Stimulated activated CD4-positive, alpha-beta T cell treated with anti-CD3 and anti-CD28 coated beads, Interleukin-4, amount 100 ng/mL, for 1 hour (primary cell): ENCODE measurements at places on chromosomes 7 and 10.

GRCh38 chr7:142063551-142064442 lies 47.7 kb upstream of the MGAM2 start:
- DNase-seq = no peak

- no peak for DNase-seq
These were observed 68.1 kb upstream of the NPTX2 start for GRCh38 chr7:98548971-98549370.

DNA sequence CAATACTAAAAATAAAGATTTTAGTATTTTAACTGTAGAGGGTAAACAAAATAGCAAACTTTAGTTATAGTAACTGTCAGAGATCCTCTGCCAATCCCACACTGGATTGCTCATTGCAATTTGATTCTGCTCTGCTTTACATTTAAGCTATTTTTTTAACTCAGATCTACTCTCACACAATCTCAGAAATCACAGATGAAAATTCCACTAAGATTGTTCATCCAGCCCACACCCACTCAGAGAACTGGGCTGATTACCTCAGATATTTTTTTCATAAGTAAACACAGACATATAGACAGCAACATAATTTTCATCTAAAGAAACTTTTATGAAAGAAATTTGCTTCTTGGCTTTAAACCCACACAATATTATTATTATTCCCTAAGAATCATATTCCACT lies 7.0 kb downstream of the OSBPL3 start:
- DNase-seq = no peak

GRCh38 chr10:75613685-75614504 lies 182.5 kb downstream of the LRMDA start:
- no peak for DNase-seq

DNA sequence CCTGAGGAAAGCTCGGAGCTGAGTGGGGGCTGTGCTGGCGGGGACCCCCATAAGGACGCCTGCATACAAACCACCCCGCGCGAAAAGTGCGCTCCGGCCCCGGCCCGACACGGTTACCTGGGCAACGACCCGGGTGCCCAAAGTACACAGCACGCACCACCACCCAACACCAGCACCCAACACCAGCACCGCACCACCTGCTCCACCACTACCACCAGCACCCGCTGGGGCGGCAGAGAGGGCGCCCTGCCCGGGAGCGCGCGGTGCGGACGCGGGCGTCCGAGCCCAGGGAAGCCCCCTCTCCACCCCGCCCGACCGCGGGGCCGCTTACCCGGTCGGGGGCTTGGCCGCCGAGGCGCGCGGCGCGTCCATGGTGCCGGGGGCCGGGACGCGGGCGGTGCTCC lies 345 bp downstream of the COBL start:
- no peak for DNase-seq

DNA sequence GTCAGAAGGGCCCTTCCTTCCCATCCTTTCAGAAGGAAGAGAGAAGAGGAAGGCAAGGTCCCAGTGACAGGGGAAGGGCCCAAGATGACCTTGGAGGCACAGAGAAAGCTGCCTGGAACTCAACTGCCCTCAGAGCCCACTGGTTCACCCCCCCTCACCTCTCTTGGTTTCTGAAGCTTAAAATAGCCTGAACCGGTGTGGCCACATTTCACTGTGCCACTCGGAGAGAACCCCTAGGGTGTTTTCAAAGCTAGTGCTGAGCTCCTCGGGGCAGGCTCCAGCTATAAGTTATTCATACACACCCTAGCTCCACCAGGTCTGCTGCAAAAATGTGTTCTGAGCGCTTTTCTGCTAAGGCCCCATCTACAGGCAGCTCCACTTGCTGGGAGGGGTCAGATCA lies 60.9 kb upstream of the ADRB1 start:
- no peak for DNase-seq

GRCh38 chr10:4354382-4354812 lies 471.6 kb upstream of the AKR1E2 start:
- no peak for DNase-seq

DNA sequence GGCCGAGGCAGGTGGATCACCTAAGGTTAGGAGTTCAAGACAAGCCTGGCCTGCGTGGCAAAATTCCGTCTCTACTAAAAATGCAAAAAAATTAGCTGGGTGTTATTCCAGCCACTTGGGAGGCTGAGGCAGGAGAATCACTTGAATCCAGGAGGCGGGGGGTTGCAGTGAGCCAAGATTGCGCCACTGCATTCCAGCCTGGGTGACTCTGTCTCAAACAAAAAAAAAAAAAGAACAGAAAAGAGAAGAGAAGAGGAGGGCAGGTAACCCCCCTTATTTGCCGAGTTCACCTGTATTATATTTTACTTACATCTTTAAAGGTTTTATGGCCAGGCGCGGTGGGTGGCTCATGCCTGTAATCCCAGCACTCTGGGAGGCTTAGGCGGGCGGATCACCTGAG lies 91.7 kb downstream of the RNF216 start:
- DNase-seq = no peak

GRCh38 chr10:53140506-53140905 lies 367.9 kb upstream of the MBL2 start:
- no peak for DNase-seq

DNA sequence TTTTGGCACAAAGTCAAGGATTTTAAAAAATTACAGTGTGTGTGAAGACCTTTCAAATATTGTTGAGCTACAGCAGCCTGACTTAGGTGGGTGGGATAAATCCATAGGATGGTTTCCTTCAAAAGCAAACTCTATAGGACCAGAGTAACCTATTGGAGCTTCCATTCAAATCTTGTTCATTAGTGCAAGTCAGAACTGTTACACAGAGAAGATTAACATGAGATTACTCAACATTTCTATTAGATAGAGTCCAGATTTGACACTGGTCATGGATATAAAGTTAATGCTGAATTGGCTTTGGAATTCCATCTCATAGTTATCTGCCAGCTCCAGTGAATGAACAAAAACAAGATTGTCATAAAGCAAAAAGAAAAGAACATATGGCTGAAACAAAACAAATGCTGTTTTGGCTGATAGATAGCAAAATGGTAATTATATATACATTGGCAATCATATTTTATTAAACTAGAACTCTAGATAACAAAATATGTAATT lies 129.6 kb upstream of the SEMA3A start:
- DNase-seq = no peak

DNA sequence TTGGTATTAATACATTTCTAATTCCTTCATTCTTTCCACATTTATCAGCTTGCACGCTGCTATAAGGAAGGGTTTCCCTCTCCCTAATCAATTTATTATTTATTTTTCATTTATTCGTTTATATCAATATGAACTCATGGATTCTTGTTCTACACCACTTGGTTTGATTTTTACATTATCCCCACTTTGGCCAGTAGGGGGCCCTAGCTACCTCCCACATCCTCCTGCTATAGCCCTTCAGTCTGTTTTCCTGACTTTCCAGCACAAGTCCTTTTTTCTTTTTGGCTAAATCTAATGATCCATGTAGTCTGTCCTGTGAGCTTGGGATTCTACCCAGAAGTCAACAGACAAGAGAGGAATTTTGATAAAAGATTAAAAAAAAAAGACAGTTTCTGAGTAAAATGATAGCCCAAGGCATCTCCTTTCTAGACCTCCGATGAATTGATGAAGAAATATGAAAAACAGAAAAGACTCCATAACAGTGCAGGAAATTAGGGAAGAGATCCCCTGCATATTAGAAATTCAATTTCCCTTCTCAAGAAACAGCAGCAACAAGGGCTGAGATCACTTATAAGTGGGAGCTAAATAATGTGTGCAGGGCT lies 47.7 kb downstream of the LYZL2 start:
- no peak for DNase-seq

- DNase-seq = no peak
These were observed 39.3 kb downstream of the FAM13C start for GRCh38 chr10:59323036-59323459.

- no peak for DNase-seq
These were observed 140.1 kb downstream of the ITGA8 start for GRCh38 chr10:15579605-15580004.

DNA sequence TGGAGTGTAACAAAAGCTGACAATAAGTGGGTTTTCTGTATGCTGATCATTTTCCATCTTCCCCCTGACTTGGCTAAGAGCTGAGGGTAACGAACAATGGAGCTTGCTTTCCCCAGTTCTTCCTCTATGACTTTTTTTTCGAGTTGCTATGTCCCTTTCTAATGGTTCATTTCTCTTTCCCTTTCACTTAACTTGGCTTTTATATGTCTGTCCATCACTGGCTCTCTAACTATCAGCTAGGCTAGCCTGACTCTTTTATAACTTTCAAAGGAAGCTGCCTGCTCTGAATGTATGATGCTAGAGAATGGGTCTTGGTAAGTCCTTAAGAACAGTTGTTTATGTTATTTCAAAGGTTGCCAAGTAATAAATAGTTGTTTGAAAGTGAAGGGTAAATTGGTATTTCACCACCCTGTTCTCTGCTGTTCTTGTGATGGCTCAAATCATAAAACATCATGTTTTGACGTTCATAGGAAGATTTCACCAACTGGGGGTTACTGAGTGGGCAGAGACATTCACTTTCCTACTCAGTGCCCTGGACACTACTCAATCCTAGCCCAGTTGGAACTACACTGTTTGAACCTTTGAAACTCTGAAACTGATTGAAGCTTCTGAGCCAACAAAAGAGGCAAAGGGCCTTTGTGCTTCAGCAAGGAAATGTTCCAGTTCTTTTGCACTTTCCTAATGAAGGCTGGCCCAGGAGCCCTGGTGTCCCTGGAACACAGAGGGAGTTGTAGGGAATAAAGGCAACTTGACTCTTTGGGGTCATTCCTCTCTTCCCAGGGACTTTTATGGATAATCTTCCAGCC lies 85.4 kb upstream of the PHYHIPL start:
- DNase-seq = no peak

DNA sequence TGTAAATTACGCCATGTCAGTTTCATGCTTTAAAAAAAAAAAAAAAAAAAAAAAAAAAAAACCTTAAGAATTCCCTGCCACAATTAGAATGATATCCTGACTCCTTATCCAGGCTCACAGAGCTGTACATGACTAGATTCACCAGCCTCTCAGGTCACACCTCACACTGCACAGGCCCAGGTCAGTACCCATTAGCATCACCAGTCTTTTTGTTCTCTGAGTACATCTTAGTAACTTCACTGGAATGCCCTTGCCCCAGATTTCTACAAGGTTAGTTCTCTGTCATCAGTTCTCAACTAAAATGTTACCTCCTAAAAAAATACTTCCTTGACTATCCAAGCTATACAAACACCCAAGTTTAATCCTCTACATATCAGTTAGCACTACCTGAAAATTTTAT lies 211.0 kb downstream of the LRRN3 start:
- no peak for DNase-seq

DNA sequence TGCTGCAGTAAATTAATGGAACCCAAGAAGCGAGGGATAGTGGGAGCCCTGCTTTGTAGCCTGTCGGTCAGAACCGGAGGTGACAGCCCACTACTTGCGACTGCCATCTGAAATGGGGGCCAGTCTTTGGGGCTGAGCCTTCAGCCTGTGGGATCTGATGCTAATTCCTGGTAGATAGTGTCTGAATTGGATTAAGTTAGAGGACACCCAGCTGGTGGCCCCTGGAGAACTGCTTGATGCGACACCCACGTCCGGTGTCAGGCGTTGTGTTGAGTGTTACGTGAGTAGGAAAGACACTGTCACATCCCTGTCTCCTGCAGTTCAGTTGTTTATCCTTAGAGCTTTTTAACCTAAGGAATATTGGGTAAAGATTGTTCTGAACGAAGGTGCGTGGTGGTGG lies 5.0 kb downstream of the EIF3B start:
- no peak for DNase-seq

DNA sequence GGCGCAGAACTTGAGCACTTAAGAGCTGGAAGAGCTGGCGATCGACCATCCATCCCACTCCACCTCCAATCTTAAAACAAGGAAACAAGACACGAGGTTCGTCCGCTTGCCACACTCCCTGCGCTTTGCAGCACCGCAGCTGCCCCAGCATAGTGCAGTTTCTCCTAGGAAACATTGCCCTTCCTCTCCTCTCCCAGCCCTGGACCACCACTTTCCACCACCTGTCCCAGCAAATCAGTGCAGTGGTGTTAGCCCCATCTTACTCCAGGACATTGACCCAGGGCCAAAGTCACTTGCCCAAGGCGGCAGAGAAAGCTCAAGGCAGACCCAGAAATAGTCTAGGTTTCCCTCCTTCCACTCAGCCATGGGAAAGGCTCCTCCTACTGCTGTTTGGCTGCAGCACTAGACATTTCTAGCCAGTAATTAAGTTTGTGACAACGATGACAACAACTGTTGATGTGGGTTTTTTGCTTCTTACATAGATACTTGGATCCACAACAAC lies 1.5 kb upstream of the PARD3 start:
- DNase-seq = no peak

DNA sequence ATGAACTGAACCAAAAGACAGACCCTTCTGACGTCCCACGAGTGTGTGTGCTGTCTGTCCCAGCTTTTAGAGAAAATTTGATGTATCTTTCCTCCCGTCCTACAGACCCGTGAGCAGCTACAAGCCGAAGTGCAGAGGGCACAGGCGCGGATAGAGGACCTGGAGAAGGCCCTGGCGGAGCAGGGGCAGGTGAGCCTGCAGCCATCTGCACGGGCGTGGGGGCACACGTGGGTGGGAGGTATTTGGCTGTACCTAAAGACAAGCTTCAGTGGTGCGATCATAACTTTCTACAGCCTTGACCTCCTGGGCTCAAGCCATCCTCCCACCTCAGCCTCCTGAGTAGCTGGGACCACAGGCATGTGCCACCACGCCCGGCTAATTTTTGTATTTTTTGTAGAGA lies 41.7 kb upstream of the DPYSL4 start:
- DNase-seq = no peak

DNA sequence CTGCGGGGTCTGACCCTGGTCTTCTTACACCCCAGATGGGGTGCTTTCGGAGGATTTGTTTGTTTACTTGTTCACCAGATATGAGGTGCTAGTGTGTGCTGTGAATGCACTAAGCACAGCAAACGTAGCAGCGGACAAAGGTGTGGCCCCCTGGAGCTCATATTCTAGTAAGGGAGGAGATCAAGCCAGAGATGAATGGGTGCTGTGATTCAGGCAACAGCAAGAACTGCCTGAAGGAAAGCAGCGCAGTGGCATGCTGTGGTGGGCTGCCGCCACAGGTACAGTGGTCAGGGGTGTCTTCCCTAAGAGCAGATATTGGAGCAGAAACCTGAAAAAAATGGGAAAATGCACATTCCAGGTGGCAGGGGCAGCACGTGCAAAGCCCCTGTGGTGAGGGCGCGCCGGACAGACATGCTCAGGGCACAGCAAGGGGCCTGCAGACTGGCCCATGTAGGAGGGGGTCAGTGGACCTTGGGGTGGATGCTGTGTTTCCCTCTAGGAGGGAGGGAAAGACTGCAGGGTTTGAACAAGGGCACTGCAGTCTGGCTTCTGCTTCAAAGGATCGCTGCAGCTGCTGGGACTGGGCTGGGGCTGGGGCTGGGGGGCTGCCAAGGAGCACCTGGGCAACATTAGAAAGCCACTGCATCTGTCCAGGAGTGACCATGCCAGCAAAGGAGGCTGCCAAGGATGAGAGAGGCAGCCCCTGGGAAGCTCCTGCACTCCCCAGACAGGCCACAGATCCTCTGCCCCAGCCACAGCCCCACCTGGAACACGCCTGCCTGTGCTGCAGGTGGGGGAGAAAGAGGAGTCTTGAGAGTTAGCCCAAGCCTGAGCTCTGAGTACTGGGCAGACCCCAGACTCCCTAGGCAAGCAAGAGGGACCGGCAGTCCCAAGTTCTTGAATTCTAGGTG lies 927 bp upstream of the DEPP1 start:
- no peak for DNase-seq
